ENCODE measurements at places on chromosomes 5 and 9.

- no peak for DNase-seq
These were observed 247.1 kb upstream of the ANKRD55 start for GRCh38 chr5:56480078-56480704.

DNA sequence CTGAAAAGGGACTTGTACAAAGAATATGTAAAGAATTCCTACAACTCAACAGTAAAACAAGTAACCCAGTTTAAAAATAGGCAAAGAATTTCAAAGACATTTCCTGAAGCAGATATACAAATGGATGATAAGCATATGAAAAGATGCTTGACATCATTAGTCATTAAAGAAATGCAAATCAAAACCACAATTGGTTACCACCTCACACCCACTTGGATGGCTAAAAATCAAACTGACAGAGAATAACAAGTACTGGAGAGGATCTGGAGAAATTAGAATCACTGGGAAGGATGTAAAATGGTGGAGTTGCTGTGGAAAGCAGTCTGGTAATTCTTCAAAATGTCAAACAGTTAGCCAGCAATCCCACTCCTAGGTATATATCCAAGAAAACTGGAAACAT, 12.5 kb upstream of the FOXE1 start:
- DNase-seq: no peak

- DNase-seq: no peak
These were observed 115.4 kb downstream of the ZNF608 start for GRCh38 chr5:124630767-124631704.

- DNase-seq: no peak
These were observed 129.0 kb downstream of the PAPPA start for GRCh38 chr9:116282597-116282996.

DNA sequence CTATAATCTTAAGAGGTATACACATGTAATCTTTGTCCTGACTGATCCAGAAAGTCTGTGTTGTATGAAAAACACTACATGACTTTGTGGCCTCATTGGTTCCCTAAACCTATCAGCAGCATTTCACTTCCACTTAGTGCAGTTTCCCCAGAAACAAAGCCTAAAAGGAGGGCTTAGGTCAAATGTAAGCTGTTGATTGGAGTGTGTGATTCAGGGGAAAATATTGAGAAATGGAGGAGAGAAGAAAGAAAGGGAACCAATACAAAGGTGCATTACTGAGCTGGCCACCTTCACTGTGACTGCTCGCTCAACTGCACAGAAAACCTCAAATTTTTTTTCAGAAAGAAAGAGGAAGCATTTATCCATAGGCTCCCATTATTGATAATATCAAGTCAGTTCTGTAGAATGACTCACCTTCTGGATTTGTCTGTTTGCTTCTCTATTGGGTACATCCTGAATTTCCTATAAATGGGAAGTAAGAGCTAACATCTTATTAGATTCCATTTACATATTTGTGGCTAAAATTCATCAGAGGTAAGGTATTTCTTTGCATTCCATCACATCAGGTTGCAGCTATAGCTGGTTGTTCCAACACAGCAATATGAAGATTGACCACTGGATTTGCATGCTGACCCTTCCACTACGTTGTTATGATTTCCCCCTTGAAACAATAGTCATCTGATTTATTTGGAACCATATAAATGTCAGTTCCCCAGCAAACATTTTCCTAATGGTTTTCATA, 10.3 kb upstream of the FST start:
- no peak for DNase-seq

DNA sequence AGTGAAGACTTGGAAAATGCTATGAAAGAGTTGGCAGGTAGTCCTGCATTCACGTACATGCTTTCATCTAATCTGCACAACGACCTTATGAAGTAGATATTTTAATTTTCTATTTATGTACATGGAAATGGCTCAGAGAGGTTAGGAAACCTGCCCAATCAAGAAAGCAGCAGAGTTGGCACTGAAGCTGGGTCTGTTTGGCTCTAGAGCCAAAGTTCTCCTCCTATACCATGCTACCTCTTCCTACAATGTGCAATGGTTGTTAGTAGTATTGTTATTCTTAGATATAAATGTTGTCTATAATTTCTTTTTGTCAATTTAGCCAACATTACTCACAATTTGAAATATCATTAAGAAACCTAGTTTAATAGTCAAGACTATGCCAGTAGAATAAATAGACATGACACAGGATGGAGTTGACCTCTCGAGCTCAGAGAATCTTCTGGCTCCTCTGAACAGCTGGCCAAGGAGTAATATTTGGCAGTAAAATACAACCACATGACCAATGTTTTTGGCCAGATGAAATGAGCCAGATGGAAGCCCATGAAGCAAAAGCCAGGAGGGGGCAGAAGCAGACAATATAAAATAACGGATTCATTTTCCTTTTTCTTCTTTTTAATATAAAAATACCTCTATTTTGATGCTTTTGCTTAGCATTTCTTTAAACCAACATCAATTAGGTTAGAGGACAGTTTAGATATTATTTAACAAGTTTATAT, 542.3 kb downstream of the PDE4D start:
- DNase-seq: no peak

- no peak for DNase-seq
These were observed 21.2 kb downstream of the CAST start for GRCh38 chr5:96683392-96683791.

- no peak for DNase-seq
These were observed 2.6 kb upstream of the ALAD start for GRCh38 chr9:113403646-113404045.

DNA sequence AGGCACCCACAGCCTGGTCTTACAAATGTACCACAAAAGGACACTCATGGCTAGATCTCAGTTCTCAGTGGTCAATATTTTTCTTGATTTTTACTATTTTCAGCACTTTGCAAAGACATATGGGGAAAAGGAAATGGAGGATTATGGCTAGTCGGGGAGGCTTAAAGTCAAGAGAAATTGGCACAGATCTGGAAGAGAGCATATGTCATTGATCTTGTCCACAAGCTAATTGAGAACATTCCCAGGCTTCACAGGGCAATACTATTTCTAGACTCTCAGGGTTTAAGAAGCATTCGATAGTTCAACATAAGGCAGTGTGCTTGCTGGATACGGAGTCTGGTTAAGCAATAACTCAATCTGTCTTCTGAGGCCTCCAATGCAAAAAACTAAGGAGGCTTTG, 285.8 kb downstream of the ZNF608 start:
- no peak for DNase-seq

- no peak for DNase-seq
These were observed 14.6 kb downstream of the CLPTM1L start for GRCh38 chr5:1330146-1330846.

DNA sequence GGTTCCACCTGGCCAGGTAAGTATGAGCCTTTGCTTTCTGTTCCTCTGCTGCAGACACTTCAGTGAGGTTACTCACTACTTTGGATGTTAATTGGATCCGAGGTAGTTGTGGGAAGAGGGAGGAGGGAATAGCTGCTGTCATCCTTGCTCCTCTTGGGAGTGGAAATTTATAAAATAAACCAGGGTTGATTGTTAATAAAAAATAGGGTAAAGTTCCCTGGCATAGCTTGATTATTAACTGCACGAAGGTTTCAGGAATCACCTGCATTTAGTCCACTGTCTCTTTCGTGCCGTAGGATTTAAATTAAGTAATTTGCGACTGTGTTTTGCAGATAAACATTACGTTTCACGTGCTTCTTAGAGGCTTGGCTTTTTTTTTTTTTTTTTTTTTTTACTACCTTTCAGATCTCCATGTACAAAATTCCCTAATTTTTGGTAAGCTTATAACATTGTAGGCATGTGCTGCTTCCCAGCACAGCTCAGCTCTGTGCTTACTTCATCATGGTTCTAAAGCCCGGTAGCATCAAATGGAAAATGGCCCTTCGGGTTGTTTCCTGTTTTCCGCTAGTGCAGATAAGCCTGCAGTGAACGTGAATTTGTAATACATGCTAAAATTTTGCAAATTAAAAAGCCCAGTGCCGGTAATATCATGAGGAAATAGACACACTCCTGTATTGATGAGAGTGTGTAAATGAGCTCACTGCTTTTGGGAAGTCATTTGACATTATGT, 26.9 kb upstream of the LTC4S start:
- DNase-seq: no peak

DNA sequence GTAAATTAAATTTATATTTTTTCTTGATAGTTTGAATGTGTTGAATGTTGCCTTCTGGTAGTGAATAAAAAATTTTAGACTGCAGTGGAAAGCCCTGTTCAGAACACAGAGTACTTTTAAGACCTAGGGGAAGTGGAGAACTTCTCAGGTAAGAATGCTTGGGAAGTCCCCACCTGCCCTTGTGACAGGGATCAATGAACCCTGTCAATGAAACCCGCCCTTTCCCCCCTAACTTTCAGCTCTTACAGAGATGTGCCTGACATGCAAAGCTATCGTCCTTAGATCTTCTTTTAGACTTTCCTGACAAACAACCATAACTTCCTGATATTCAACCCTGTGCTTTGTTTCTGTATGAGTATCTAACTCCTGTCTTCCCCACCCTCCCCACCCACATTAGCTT, 562.7 kb downstream of the TLE4 start:
- no peak for DNase-seq

- no peak for DNase-seq
These were observed 14.8 kb upstream of the TUT7 start for GRCh38 chr9:86368871-86369521.

- no peak for DNase-seq
These were observed 339.2 kb downstream of the PIK3R1 start for GRCh38 chr5:68554571-68555279.

GRCh38 chr5:118921866-118922265, 66.5 kb downstream of the DTWD2 start:
- no peak for DNase-seq

All from immature natural killer cell (primary cell).